Activated CD4-positive, CD25-positive, alpha-beta regulatory T cell (primary cell): ENCODE measurements at places on chromosomes 2 and 18.

DNA sequence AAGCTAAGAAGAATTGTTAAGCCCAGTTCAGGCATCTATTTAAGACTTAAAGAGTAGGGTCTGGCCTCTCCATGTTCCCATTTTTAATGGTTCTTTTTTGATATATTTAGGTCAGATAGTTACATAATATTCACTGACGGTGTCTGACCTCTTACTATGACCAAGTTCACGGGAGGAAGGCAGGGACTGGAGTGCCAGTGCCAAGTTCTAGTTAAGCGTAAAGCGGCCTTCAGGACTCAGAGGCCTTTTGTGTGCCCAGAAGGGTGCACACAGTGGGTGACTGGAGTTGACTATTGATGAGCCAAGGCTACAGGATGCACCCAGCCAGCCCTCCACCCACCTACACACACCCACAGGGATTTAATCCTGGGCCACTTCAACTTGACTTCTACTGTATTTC lies 290.9 kb downstream of the PIEZO2 start:
- DNase-seq, result no peak

DNA sequence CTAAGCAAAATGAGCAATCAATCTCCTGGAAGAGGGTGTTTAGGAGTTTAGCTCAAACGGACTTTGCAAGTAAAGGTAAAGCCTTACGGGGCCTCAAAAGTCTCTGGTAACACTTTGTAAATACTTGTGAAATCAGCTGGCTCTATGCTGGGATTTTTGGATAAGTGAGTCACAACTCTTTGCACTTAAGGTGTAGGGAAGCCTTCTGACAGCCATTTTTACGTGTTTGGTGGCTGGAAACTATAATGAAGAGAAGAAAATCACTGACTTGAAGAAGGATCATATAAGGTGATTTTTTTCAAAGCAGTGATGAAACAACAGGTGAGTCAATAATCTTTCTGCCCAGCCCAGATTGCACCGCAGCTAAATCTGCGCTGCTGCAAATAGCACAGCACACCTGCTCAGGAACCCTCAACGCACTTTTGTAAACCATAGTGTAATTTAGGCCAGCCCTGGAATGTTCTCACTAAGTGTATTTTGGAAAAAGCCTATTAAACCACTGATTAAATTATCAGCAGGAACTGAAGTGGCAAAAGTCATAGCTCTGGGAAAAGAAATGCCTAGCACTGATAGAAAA lies 218.8 kb downstream of the AGPS start:
- no peak for DNase-seq

GRCh38 chr2:136154384-136154783 lies 36.4 kb upstream of the CXCR4 start:
- no peak for DNase-seq

DNA sequence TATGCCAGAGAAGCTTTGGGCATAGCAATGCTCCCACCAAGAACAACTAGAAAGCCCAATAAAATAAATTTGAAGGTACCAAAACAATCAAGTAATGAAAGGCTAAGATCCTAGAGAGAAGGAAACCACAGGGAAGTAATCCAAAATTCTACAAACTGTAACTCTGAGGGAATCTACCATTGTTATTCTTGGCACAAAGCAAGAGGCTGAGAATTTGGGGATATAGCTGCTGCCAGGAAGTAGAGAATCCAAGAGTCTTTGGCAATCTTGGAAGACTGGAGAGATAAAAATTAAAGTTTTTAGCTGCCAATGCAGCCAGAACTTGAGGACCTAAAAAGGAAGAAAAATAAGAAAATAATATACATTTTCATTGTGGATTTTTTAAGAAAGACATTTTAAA lies 68.5 kb downstream of the PIGN start:
- DNase-seq, result no peak

DNA sequence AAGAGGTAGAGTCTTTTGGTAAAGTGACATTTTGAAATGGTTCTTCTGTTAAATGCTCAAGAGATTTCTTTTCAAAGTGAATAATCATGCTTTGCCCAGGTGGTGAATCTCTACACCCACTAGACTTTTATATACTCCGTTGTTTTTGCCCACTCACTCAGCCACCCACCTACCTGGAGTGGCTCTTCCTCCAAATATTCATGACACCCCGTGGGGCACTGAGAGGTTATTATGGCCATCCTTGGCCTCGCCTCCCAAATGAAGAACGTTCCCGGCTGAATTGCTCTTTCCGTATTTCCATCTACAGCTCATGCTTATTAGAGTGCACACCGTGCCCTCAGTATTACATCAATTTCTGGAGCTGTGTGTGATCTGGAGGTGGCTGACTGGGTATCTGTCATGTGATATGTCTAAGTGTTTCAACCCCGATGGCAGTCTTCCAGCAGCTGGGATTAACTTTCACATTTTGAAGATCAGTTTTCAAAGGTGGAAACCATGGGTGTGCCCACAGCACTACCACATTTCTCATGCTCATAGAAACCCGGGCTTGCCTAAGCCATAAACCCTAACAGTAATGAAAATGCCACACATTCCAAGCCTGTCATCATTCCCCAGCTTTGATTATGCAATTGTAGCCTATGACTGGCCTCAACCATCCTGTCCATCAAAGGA lies 406.6 kb upstream of the MMADHC start:
- no peak for DNase-seq

GRCh38 chr2:119385466-119385865 lies 18.7 kb downstream of the DBI start:
- DNase-seq, result no peak

DNA sequence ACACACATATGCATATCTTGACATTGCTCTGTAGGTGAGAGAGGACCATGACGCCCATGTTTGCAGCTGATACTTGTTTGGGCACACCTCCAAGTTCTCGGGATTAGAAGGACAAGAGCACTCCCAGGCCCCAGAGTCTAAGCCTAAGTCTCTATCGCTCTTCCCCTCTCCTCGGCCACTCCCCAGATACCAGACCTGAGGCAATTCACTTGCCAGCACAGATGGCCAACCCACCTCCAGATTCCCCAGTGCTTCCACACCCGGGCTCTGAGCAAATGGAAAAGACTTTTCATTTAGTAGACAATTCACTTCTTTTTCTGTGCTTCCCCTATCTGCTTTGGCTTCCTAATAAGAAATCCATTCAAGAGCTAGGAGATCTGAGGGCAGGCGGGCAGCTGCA lies 32.9 kb downstream of the EHD3 start:
- DNase-seq, result no peak

GRCh38 chr2:142973822-142974207 lies 96.4 kb downstream of the KYNU start:
- DNase-seq, result no peak

DNA sequence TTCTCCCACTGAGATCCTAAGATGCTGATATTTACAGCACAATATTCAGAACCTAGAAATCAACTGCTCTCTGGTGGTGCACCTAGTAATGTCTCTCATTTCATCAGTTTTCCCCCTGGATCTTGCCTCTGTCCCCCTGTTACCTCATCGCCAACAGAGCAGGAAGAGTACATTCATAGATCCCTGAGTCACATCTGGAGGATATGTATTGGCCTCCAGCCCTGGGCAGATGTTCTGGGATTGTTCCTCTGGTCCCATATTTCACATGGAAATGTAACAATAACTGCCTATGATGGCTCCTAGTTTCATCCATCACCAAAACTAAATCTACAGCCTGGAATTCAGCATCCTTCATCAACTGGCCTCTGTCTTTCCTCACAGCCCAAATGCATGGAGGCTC lies 278.8 kb upstream of the SLC14A2 start:
- no peak for DNase-seq

GRCh38 chr2:190528521-190529001 lies 6.0 kb downstream of the NEMP2 start:
- no peak for DNase-seq

GRCh38 chr2:100935372-100935752 lies 66.7 kb upstream of the RPL31 start:
- DNase-seq, result no peak

DNA sequence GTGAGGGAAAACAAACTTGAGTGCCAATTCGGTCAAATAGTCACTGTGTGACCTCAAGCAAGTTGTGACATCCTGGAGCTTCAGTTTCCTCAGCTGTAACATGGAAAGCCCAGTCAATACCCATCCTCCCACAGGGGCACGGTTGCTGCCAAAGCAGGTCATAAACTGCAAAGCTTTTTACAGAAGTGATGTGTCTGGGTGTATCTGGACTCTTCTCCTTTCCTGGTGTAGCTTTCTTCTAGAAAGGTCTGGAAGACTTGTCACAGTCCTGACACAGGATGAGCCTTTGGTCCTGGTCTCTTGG lies 4.2 kb upstream of the AFF3 start:
- DNase-seq, result no peak

DNA sequence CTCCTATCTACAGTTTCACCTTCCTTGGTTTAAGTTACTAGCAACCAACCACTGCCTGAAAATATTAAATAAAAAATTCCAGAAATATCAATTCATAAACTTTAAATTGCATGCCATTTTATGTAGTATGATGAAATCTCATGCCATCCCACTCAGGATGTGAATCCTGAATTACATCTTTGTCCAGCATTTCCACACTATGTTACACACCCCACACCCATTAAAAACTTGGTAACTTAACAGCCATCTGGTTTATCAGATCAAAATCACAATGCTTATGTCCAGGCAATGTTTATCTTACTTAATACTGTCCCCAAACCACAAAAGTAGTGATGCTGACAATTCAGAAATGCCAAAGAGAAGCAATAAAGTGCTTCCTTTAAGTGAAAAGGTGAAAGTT lies 21.6 kb downstream of the CUL3 start:
- no peak for DNase-seq

- no peak for DNase-seq
Measured at GRCh38 chr2:104638190-104638858, 215.6 kb upstream of the POU3F3 start.

DNA sequence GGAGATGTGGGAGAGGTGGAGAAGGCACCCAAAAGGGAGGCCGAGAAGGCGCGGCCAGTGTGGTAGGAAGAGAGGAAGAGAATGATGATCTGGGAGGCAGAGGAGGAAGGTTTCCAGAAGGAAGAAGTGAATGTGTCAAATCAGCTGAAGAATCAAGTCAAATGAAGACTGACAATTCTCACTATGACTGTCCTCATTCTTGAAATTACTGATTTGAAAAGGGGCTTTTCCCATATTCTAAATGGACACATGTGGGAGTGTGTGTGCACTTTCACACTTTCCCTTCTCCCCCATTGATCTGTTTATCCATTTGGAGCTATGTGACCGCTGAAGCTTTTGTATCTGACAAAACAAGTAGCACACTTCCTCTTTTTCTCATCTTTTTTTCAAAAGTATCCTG lies 6.1 kb downstream of the AFF3 start:
- no peak for DNase-seq

- no peak for DNase-seq
Measured at GRCh38 chr2:221972813-221973478, 325.9 kb downstream of the PAX3 start.

DNA sequence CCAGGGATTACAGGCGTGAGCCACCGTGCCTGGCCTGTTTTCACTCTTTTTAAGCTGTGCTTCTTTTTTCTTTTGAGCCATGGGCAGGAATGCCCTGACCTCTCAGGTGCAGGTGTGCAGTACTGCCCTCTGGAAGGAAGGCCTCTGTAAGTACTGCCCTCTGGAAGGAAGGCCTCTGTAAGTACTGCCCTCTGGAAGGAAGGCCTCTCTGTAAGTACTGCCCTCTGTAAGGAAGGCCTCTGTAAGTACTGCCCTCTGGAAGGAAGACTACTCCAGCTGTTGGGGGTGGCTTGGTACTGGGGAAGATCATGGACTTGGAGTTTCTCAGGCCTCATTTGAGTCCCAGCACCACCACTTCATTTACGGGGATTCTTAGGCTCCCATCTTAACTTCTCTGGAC lies 248.5 kb upstream of the ID2 start:
- no peak for DNase-seq

- DNase-seq, result peak; percentile 50
Measured at GRCh38 chr2:61853847-61854563, at the start of gene FAM161A. TSS of gene FAM161A (minus strand) at chr2:61854060. CDS start at chr2:61854041, 19 bp downstream.

DNA sequence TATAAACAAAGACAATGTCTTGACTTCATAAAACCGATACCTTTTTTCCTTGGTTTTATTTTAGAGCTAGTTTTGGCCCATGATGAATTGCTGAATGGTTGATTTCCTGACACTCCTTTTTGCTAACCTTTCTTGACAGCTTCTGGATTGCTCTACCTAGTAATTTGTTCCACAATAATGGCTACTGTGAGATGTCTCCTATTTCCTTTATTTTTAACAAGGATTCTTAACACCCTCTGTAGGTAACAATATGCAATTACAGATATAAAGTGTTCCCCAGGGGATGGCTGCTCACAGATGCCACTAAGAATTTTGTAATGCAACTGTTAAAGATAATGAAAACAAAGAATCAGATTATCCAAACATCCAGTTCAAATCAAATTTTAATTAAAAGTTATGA lies 100.8 kb upstream of the ATP5MC3 start:
- DNase-seq, result no peak

DNA sequence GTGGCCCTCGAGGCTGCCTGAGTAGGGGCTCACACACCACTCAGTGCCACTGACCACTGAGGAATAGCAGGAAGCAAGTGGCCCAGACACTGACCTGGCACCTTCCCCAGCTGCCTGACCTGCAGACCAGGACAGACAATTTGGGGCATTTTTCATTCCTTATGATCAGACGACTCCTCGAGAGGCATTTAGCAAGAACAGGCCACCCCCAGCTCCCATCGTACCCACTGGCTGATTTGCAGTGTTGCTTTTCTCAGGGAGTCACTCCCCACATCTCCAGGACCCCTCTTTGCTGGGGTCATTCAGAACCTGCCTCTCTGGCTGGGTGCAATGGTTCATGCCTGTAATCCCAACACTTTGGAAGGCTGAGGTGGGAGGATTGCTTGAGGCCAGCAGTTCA lies 185.7 kb downstream of the HAUS1 start:
- no peak for DNase-seq

- DNase-seq, result no peak
Measured at GRCh38 chr2:68809324-68810240, 61.6 kb downstream of the BMP10 start.

DNA sequence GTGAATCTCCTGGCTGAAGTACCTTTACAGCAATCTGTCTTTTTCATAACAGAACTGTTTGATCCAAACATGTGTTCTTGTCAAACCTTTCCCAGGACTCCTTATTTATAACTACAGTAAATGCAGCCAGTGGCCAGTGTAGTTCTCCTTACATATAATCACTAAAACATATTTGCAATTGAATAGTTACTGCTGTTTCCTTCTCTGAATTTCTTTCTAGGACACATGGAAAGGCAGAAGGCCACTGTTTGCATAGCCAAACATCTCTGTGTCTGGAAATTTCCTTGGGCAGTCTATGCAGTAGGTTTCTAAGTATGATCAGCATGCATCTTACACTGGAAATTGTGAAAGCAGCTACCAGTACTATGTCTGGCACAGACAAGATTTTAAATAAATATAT lies 57.4 kb upstream of the COL3A1 start:
- no peak for DNase-seq

GRCh38 chr18:42813570-42813969 lies 301.9 kb downstream of the RIT2 start:
- no peak for DNase-seq

DNA sequence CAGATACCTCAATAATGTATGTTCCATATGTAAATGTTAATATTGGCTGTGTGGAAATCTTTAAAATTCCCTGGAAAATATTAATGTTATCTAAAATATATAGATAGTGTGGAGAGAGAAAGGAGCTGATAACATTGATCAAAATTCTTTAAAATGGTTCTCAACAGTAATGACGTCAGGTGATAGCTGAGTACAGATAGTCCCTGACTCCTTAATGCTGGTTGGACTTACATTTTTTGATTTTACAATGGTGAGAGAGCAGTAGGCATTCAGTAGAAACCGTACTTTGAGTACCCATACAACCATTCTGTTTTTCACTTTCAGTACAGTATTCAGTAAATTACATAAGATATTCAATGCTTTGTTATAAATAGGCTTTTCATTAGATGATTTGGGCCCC lies 146.6 kb downstream of the GALNT3 start:
- no peak for DNase-seq
